GM10248 (cell line): ENCODE measurements at places on chromosomes 16 and 17.
A peak's percentile ranks its signal among the peaks of the same experiment; 100 is the strongest.

DNA sequence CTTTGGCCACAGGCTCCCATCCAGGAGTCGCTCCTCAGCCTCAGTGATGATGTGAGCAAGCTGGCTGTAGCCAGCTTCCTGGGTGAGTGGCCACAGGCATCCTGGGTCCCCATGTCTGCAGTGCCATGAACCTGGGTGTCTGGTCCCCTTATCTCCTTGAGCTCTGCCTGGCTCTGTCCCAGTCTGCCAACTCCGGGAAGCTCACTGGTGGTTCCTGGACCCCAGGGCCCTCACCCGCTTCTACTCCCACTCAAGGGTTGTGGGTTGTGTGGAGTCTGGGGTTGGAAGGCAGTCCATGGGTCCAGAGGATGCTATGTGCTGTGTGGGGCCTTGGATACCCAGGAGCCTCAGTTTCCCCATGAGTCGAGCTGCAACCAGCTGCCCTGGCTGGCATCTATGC lies 11.7 kb upstream of the SMIM5 start:
- DNase-seq, result no peak

GRCh38 chr17:59565171-59565958 lies at the start of gene DHX40:
TSS of gene DHX40 (plus strand) at chr17:59565610. CDS start at chr17:59565672, 62 bp downstream.
- DNase-seq, result peak; percentile 98

DNA sequence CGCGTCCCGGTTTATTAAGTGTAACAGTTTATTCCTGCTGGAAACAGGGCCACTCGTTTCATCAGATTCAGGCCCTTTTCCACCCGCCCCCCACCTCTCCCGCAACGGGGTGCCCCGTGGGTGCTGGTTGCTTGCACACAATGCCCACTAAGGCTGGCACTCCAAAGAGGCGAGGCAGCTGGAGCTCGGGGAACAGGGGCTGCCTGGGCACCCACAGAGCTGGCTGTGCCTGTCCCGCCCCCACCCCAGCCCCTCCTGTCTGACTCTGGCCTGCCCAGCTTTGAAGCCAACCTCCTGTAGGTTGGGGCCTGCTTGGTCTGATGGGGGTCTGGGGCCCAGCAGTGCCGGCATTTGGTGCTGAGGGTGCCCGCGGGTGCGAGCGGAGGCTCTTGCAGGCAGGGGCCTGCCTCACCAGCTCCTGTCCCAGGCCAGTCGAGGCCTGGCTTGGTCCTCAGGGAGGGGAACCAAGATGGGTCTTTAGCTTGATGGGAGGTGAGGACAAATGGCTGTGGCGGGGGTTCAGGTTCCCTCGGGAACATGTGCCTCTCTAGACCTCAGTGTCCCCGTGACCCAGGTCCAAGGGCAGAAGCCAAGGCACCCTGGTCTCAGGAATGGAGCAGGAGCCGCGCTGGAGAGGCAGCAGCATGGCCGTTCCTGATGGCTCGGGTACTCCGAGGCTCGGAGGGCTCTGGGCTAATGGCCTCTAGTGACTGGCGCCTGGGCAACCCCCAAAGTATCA lies 20.1 kb downstream of the MYBBP1A start:
- DNase-seq, result no peak

DNA sequence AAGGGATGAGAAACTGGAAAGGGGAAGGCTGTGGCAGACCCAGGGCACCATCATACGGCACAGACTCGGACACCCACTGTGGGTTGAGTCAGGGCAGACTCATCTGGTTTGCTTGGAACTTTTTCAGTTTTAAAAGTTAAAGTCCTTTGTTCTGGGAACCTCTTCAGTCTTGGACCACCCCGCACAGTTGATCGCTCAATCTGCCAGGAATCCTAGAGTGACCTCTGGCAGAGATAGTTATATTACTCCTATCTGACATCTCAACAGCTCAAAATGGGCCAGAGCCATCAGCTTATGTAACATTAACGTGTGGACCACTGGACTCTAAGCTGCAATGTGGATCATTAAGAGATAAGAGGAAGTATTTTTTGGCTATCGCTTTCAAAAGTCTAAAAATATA lies 164.3 kb downstream of the ABCA8 start:
- DNase-seq, result no peak

DNA sequence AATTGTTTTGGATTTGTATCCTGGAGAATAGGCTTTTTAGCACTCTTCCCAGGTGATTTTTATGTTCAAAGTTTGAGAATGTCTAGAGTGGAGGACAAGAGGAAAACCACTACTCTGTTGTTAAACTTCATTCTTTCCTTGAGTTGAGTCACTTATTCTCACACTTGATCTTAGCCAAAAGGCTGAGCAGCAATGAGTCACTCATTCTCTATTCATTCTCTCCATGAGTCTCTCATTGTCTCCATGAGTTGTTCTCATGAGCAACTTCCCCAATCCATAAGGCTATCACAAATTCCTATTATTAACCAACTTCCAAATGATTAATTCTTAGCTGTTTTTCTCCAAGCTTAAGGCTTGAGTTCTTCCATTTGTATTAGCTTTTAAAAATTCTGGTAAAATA lies 1393.3 kb downstream of the CDH8 start:
- DNase-seq, result no peak

DNA sequence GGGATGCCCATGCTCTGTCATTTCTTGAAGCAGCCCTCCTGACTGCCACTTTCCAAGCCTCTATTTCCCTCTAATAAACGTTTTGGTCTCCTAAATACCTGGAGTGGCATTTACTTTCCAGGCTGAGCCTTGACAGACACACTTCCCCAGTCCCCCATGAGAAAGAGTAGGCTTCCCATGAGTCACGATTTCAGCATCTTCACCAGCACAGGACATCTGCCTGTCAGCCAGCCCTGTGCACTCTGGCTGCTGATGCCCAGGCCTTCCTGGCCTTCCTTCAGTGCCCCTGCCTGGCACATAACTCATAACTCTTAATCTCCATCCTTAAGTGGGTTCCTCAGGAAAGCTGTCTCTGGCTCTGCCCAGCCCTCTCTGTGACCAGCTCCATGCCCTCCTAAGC lies 30.8 kb upstream of the GAS7 start:
- no peak for DNase-seq

GRCh38 chr16:87338155-87338765 lies 21.1 kb upstream of the C16orf95 start:
- no peak for DNase-seq
